Activated CD4-positive, alpha-beta memory T cell treated with anti-CD3 and anti-CD28 coated beads, Interleukin-2, amount 10 ng/mL, durations not matched to agents 7 days and 5 days (primary cell): ENCODE measurements at places on chromosomes 5 and 9. TPM values are rescaled to one million over a fixed set of nuclear protein-coding genes. Genes with fewer than 3 reads are reported as not detected.

DNA sequence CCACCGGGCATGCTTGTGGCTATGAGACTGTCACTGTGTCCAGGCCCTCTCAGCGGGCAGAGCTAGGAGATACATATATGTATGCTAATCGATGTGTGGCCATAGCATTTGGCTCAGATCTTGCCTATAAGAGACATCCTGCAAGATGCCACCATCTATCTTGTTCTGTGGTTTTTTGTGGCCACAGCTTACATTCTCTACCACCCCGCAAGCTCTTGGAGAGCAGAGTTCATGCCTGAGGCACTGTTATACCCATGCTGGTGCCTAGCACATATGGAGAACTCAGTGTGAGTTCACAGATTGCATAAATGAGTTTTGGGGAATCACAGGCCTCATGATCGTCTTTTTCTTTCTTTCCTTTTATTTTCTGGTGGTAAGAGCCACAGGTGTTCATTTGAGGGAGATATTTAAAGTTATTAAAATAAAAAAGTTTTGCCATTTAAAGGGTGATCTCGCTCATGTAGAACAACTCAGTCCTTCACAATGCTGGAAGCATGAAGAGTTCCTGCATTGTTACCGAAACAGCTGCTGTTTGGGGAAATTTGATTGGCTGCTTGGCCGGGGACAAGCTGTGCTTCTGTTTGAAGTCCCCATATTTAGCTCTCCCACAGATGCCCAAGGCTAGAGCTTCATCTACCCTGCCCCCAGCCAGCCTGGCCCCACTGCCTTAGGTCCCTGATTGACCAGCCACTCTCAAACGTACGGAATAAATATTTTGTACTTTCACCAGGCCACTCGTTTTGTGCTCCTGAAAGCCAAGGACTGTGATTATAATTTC lies 169.2 kb upstream of the MAP1B start:
- H3K27me3 ChIP-seq: no peaks in the 10 kb centered on the region
- H3K27ac ChIP-seq: no peak overlapping the region
- H3K4me1 ChIP-seq: no peaks in the 10 kb centered on the region
- no peak overlapping the region for H3K4me3 ChIP-seq
- no peak for DNase-seq
- H3K36me3 ChIP-seq: no peaks in the 10 kb centered on the region

GRCh38 chr5:102826629-102827028 lies 71.5 kb downstream of the PAM start:
- no peaks in the 10 kb centered on the region for H3K4me1 ChIP-seq
- peaks cover 3% of the 10 kb centered on the region for H3K36me3 ChIP-seq
- H3K27me3 ChIP-seq: no peaks in the 10 kb centered on the region
- no peak for DNase-seq

Gene BARHL1
- total RNA-seq: not detected

Gene PAEP
- not detected for total RNA-seq
